ENCODE measurements at places on chromosomes 12 and 14.

DNA sequence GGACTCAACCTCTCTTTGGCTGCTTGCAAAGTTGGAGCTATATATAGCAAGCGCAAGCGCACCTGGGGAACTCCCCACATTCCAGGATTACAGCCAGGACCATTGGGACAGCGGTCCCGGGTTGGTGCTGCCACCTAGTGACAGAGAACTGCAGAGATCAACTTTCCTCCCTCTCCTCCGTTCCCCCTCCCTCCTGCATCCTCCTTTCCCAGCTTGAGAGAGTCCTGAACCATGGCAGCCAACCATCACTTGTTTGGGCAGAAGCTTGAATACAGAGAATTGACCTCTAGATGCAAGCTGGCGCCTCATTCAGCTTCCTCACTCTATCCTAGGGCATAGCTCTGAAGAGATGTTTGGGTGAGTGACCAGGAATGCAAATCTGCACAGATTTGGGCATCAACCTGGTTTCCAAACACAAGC, 17.4 kb upstream of the FLVCR2 start:
- DNase-seq, result peak; percentile 86

DNA sequence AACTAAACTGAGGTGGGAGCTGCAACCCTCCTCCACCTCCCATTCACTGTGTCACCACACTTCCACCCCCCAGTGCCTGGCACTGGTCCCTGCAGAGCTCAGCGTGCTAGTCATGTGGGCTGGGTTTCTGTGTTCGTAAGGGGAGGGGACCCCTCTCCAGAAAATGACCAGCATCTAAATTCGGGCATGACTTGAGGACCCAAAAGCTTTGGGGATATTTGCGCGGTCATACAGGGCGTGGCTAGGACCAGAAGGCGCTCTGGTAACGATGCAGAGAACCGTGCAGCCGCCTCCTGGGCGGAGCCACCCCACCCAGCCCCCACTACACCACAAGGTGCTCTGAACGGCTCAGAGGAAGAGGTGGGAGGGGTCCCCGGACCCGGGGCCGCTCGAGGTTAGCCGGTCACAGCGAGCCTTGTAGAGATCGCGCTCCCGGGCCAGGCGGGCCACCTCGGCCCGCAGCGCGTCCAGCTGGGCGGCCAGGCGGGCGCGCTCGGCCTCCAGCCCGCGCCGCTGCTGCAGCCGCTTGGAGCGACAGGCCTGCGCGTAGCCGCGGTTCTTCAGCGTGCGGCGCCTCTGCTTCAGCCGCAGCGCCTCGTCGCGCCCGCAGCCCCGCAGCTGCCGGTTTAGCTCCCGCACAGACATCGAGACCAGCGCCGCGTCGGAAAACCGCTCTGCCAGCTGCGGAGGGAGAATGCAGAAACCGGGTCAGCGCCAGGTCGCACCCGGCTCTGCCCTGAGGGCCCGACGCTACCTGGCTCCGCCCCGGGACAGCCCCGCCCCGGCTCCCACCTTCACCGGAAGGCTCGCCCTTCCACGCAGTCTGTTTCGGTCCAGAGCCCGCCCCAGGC, 9.8 kb downstream of the CPNE6 start:
- peak; percentile 43 for DNase-seq

DNA sequence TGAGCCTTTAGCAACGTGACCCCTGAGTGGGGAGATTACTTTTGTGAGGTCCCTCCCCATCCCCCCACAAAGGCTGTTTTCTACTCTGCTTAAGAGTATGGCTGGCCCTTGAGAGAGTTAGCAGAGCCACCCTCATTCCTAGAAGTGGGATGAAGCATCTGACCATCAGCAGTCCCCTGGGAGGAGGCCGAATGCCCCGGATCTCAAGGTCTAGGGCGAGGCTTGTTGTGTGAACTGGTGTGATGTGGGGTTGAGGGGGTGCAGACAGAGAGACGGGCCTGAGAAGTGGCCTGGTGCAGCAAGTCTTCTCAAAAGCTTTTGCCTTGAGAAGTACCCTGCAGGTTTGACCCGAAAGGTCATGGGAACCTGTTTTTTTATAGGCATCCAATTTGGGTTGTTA, 153.0 kb upstream of the FKBP4 start:
- DNase-seq, result no peak

- DNase-seq, result no peak
These were observed 193.0 kb downstream of the CRADD start for GRCh38 chr12:93870020-93870795.

- no peak for DNase-seq
These were observed 1954.6 kb upstream of the FLRT2 start for GRCh38 chr14:83575301-83575700.

DNA sequence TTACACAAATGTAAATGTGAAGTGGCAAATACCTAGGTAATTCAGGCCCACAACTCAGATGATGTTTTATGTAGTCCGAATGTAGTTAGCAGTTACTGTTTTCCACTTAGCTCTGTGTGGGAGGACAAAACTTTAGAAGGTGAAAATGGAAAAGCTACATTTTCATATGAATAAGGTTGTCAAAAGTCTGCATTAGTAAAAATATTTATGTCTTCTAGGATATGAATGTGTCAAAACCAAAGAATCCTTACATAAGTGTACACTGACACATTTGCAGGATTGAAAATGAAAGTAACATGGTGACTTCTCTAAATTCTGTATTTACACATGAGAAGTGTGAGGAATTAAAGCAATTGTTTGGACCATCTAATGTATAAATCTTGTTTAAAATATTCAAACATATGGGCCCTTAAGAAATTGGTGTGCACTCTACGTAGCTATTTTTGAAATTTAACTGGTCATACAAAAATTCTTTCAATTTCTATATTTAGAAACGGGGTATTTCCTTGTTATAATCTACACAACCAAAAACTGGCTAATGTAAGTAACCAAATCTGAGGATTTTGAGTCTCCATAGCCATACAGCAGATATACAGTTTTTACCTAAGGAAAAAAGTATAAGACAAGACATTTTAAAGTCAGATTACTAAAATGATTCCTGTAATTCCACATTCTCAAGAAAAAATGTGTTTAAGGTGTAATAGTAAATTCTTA, 5.4 kb downstream of the CDKN1B start:
- DNase-seq, result peak; percentile 70

- DNase-seq, result no peak
These were observed 21.1 kb downstream of the ENTPD5 start for GRCh38 chr14:73997944-73998447.

- DNase-seq, result no peak
These were observed 967.9 kb downstream of the FSCB start for GRCh38 chr14:43539210-43539609.

GRCh38 chr14:21182166-21182565, 26.3 kb upstream of the OR5AU1 start:
- DNase-seq, result no peak

GRCh38 chr12:17829813-17830212, 260.2 kb downstream of the RERGL start:
- no peak for DNase-seq

- no peak for DNase-seq
These were observed 50.7 kb downstream of the PRIMA1 start for GRCh38 chr14:93737634-93738033.

DNA sequence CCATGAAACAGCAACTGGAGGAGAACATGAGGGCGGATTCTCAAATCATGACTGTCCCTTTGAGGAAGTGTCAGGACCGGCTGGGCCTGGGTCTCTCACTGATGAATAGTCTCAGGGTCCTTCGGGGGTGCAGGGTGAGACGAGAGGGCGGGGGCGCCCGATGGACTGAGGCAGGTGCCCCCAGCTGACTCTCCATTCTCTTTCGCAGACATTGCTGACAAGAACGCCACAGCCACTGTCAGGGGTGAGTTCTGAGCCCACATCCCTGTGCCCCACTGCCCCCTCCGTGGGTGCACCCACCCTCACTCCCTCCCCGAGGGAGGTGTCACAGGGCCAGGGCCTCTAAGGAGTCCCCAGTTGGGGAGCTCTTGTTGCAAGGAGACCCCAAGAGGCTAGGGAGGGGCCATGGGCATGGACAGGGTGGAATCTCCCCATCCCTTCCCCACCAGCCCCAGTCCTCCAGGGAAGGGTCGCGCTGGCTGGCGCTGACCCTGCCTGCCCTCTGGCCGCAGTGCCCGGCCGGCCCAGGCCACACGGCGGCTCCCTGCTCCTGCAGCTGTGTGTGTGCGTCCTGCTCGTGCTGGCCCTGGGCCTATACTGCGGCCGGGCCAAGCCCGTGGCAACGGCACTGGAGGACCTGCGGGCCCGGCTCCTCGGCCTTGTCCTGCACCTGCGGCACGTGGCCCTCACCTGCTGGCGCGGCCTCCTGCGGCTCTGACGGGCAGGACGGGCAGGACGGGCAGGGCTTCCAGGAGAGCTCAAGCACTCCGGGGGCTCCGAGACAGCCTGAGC, 8.7 kb downstream of the C14orf180 start:
- DNase-seq, result no peak

- DNase-seq, result no peak
These were observed 828.9 kb downstream of the VRK1 start for GRCh38 chr14:97626088-97626487.

GRCh38 chr12:4178424-4179170, 95.0 kb upstream of the CCND2 start:
- no peak for DNase-seq

GRCh38 chr12:3685830-3686229, 67.1 kb downstream of the CRACR2A start:
- DNase-seq, result no peak

- DNase-seq, result peak; percentile 67
These were observed 29.0 kb downstream of the DLK1 start for GRCh38 chr14:100755649-100756048.

- no peak for DNase-seq
These were observed 43.2 kb upstream of the BMAL2 start for GRCh38 chr12:27289414-27289813.

DNA sequence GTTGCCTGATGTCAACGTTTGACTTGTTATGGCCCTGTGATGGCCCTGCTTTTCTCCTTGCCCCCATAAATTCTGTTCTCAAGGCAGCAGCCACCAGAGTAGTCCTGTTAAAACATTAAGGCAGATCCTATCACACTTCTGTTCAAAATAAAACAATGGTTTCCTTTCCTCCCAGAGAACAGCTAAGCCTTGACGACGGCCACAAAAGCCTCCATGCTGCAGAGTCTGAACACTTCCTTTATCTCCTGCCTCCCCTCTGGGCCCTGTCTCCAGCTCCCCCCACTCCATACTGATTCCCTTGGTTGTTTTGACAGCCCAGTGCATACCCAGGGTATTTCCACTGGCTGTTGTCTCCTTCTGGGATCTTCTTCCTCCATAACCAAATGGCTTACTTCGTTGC, 618.1 kb downstream of the MED13L start:
- no peak for DNase-seq

DNA sequence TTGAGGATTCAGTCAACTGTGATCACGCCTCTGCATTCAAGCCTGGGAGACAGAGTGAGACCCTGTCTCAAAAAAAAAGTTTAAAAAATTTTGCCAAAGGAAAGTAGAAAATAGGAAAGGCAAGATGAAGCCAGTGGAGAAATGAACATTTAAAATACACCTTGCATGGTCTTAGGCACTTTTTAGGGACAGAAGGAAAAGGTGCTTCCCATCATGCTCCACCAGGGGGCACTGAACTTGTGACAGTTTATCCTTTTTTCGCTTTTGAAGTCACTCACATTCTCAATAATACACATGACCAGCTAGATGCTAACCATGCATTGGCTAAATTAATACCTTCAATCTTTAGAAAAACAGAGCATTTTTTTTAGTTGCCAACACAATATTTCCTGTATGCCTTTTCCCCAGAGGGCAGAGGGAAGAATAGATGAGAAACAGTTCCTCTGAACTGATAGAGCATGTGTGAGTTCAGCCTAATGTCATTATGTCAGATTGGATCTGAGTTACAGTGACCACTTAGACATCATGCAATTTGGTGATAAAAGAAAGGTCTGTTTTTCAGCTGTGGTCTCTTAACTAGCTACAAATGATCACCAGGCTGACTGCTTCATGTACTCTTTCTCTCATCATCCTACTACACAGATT, 221.8 kb upstream of the SSTR1 start:
- DNase-seq, result no peak

GRCh38 chr12:120224304-120225199, 23.6 kb upstream of the RPLP0 start:
- DNase-seq, result peak; percentile 45

GRCh38 chr14:51185754-51186153, 54.3 kb upstream of the TMX1 start:
- no peak for DNase-seq

- no peak for DNase-seq
These were observed 6.9 kb downstream of the TMBIM6 start for GRCh38 chr12:49748306-49748705.

DNA sequence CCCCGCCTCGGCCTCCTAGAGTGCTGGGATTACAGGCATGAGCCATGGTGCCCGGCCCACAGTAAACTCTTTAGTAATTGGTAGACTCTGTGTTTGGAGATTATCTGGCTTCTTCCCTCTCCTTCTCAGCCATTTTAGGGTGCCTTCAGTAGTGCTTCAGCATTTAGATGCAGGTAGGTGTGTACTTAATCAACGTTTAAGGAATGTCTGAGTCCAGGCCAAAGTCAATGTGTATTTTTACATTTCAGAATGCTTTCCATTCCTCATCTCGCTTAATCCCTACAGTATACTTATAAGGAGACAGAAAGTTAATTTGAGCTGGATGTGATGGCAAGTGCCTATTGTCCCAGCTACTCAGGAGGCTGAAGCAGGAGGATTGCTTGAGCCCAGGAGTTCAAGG, 20.5 kb upstream of the MGP start:
- DNase-seq, result no peak

- no peak for DNase-seq
These were observed 12.9 kb downstream of the FOXG1 start for GRCh38 chr14:28779456-28779855.

DNA sequence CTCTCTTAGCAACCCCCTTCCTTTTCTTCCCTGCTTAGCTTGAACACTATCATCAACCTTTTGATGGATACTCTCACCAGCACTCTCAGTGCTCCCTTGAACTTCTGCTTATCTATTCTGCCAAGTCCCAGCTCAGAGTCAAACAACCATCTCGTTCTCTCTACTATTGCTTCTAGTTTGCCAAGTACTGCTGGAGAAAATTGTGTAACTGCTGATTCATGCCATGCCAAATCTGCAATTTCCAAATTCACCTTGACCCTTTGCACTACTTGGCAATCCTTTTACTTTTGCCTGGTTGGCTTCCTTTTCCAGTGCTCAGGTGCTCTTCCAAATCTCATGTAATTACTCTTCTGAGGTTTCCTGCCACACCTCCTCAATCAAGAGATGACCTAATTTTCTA, 2.8 kb upstream of the CCDC196 start:
- peak; percentile 28 for DNase-seq

GRCh38 chr14:66530526-66530925, 22.6 kb downstream of the GPHN start:
- DNase-seq, result peak; percentile 31

DNA sequence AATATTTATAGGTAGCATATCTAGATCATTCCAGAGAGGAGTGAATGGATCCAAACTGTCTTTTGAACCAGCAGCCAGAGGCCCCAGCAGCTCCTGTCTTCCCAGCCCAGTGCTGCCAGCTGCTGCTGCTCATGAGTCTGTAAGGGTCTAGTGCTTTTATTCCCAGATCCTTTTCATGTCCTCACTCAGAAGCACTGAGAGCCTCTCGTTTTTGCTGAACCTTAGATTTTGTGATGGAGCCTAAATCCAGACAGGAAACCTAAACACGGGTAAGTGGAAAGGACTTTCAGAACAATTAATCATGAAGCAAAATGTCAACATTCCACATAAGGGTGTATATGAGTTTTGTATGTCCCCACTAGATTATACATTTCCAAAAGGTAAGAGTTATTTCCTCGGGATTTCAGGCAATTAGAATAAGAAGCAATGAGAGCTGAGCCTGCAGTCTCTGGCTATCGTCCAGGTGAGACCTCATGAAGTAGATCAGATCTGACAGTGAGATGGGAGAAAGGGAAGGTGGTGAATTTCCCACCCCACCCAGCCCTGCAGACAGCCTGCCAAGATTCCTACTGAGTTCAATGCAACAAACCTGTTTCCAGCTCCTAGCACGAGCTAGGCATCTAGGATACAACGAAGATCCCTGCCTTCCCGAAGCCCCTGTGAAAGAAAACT, 84.4 kb downstream of the NINJ2 start:
- no peak for DNase-seq
